Testis (tissue), 5 donors: ENCODE measurements at places on chromosomes 4 and X. TPM values are rescaled to one million over a fixed set of nuclear protein-coding genes. Genes with fewer than 3 reads are reported as not detected.

GRCh38 chrX:113287761-113288160 lies 447.1 kb upstream of the AMOT start:
- DNase-seq, result no peak

GRCh38 chrX:68647156-68647957 lies at the start of gene STARD8:
Gene STARD8, plus strand, starts transcription at chrX:68647666. Its CDS starts 217 bp downstream, at chrX:68647883.
- peak; percentile 16 for DNase-seq

Gene PF4V1
- not detected for total RNA-seq

- DNase-seq, result no peak
Observed at GRCh38 chrX:31114858-31115257, 43.0 kb upstream of the FTHL17 start.

DNA sequence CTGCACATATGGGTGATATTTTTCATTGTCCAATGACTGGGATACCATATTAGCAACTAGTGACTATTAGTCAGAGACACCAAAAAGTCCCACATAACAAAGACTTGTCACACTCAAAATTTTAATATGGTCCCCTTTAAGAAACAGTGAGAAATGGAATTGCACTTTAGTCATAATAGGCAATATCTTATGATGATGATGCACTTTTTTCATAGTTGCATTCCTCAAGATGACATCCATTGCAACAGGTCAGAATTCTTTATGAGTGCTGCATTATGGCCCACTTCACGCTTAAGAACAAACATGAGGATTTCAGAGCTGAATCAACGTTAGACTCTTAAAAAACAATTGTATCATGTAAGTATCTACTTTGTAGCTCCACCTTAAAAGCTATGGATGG lies 608.4 kb upstream of the HTR2C start:
- no peak for DNase-seq

- no peak for DNase-seq
Observed at GRCh38 chrX:41118156-41118555, 32.9 kb downstream of the USP9X start.

GRCh38 chrX:68498044-68498507 lies 775 bp upstream of the YIPF6 start:
- no peak for DNase-seq

DNA sequence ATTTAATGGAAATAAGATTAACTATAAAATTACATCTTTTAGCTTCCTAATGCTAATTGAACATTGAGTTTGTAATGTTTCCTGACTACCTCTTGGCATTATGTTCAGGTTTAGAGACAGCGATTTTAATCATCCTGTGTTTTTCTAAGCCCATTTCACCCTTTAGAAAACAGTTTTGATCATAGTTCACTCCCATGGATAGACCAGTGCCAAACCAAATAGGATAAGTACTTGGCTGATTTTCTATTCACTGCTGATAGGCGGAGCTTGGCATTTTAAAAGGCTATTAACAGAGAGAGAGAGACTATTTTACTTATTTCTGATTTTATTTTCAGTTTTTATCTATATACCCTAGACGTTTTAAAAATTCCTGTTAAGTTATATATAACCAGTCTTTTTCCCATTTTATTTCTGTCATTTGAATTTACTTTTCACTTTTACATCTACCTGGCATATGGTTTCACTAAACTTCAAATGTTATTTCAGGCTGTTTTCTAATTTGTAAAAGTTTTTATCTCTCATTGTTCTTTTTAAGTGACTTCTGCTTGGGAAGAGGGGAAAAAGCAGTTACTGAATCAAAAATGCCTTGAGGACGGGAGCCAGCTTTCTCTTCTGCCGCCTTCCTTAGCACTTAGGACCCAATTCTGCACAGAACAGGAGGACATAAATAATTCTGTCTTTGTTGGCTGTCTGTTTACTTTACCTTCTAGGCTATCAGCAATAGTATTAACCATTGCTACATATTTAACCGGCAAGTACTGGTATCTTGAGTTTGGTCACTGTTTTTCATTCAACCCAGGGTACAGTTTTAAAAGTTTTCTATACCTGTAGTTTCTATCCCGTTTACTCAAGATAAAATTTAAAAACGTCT lies 46.4 kb downstream of the SGMS2 start:
- no peak for DNase-seq

GRCh38 chr4:15110120-15110571 lies 107.9 kb downstream of the CPEB2 start:
- no peak for DNase-seq

DNA sequence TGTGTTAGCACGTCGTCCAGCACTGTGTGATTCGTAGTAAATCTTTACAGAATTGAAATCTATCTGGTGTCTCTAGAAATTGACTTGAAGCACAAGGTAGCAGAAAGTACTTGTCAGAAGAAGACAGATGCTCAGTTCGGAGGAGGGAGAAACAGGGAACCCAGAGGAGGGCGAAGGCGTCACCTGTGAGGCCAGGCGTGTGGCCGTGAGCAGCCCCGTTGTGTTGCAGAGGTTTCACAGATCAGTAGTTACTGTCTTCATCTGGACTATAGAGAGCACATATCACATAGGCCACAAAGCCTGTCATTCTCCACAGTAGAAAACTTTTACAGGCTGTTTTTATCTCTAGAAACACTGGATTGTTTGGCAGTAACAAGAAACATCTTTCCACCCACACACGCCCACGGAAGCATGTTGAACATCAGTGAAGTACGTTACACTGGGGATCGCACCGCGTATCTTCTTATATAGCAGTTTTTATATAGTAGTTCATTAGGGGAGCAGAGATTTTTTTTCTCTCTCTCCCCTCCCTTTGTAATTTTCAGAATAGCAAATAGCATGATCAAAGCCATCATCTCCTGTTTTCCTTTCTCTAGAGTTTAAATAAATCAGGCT lies 48.1 kb upstream of the TLR3 start:
- peak; percentile 32 for DNase-seq

GRCh38 chr4:32551943-32552342 lies 1831.8 kb downstream of the PCDH7 start:
- DNase-seq, result no peak

- DNase-seq, result no peak
Observed at GRCh38 chr4:3436798-3437581, 4.8 kb upstream of the HGFAC start.

Gene MMAA
- total RNA-seq, result 9.8 TPM

Gene WDR19
- total RNA-seq, result 56.5 TPM

- DNase-seq, result no peak
Observed at GRCh38 chr4:174066611-174067205, 216.8 kb downstream of the FBXO8 start.

DNA sequence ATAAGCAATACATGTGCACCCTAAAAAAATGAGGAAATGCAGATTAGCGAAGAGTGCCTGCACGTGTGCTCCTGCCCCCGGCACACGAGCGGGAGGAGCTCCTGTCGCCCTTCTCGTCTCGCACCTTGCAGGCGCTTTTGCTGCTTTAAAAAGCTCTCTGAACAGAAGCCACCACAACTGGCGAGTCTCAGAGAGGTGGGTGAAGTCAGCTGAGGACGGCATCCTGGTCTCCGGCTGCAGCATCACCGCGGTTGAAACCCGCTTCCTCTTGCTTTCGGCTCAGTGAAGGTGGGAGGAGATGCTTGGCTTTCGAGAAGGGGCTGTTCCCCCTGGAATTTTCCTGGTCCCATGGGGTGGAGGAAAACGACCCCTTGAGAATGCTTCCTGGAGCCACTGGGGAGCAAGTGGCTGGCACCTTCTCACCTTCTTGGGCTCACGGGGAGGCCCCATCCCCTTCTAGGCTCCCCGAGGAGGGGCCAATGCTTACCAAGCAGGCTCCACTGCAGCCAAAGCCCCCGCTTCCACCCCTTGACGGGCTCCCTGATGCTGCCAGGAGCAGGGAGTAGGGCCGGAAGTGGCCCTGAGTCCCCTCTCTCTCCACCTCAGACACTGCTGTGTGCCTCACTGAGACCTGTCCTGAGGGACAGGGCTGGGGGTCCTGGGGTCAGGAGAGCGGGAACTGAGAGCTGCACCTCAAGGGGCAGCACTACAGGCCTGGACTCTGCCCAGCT lies 29.2 kb upstream of the MXD4 start:
- no peak for DNase-seq

Gene TMPRSS11F
- 1.1 TPM for total RNA-seq

Gene FOXR2
- total RNA-seq, result 5.6 TPM

Gene NXF2B
- 4.1 TPM for total RNA-seq

Gene RBM46
- total RNA-seq, result 27.3 TPM

Gene PAGE4
- total RNA-seq, result 1.8 TPM

Gene RTL3
- total RNA-seq, result not detected

GRCh38 chrX:102784550-102784949 lies 64.0 kb downstream of the GPRASP3 start:
- no peak for DNase-seq

DNA sequence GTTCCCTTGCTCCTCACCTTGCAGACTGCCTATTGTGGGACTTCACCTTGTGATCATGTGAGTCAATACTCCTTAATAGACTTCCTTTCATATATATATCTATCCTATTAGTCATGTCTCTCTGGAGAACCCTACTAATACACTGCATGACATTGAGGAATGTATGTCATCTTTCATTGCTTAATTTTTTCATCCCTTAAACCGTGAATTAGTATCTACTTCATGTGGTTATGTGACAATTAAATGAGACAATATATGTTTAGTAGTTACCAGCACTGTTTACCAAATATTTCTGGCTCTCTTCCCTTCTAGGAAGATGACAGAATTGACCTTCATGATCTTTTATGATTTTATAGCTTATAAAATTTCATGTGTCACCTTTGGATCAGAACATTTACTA lies 759.5 kb downstream of the GRXCR1 start:
- DNase-seq, result no peak

GRCh38 chr4:37220685-37221084 lies 23.9 kb upstream of the NWD2 start:
- DNase-seq, result no peak

DNA sequence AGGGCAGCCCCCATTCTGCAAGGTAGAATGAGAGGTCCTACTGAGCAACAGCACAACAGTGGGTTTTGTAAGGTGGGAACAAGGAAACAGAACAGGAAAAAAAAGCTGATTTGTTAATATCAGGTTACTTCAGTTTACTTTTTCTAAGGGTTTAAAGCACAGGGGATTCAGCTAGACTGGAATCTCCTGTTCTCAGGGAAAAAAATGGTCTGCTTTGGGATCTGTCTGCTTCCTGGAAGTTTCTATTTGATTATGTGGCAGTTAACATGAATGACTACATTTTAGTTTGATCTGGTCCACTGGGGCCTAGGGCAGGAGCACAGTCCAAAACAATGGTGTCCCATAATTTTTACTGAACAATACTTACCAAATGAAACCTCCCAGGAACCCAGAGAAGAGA lies 104.6 kb downstream of the FBXW7 start:
- no peak for DNase-seq

GRCh38 chr4:101156619-101157310 lies 190.6 kb downstream of the PPP3CA start:
- no peak for DNase-seq

DNA sequence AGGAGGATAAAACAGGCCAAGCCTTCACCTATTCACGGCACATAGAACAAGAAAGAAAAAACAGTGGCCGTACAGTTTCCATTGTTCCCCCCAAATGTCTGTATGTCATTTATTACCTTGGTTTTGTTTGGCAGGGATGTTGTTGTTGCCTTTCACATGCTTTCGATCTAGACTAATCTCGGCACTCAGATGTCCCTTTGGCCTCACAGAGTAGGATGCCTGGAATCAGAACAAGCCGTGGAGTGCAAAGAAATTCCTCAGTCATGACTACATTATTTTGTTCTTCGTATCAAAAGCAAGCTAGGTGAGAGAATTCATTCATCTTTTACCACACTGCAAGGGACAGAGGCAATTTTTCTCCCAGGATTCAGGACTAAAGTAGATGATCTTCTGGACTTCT lies 106.9 kb downstream of the SMIM20 start:
- no peak for DNase-seq

Gene CLCN4
- total RNA-seq, result 5.4 TPM

Gene DGAT2L6
- not detected for total RNA-seq

- DNase-seq, result no peak
Observed at GRCh38 chr4:158411269-158411668, 110.4 kb upstream of the RXFP1 start.

- no peak for DNase-seq
Observed at GRCh38 chr4:76449362-76449767, 14.3 kb downstream of the SHROOM3 start.

DNA sequence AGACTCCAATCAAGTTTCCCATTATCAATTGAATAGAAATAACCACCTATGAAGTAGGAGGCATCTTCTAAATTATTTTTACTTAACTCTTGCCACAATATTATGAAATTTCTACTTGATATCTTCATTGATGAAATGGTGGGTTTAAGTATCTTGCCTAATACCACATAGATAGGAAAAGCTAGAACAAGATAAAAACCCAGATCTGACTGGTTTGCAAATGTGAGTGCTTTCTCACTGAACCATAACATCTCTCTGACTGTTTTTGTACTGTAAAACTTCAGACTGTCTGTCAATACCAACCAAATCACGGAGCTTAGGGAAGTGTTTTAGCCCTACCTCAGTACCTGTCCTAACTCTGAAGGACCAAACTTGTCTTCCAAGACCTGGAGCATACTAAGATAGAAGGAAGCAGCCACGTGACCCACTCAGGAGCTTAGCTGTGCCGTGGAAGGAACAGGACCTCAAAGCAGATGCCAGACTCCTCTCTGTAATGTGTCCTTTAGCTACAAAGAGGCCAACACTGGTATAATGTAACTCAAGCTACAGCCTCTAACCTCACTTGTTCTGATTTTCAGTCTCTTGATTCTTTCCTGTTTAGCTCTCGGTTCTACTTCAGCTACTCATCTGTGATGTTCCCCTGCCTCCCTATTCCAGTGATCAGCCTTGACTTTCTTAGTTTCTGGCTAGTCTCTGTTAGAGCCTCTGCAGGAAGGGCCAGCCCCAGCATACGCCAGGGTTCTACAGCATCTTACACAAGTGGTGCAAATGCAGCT lies 84.4 kb downstream of the LRP2BP start:
- DNase-seq, result no peak

DNA sequence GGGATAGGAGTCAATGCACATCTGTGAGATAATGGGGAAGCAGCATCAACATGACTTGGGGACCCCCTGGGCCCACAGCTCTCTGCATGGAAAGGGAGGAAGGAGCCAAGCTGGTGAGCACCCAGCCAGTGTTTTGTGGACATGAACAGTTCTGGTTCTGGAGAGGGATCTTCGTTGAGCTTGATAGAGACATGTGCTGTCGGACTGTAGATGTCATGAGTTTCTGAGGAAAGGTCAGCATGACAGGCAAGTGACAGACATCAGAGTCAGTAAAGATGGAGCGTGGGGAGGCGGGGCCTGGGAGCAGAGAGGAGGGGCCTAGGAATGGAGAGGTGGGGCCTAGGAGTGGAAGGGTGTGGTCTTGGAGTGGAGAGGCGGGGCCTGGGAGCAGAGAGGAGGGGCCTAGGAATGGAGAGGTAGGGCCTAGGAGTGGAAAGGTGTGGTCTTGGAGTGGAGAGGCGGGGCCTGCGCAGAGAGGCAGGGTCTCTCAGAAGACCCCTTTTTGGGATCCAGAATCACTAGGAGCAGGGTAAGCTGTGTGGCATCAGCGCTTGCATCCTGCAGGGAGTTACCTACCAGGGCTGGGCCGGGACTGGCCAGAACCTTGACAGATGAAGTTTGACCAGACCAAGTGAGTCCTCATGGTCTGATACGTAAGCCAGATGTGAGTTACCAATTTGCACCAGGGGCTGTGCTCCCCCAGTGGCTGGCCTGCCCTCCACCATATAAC lies 33.7 kb downstream of the PIGG start:
- no peak for DNase-seq

Gene SASH3
- total RNA-seq, result 0.47 TPM

- DNase-seq, result no peak
Observed at GRCh38 chr4:110540982-110541451, 65.1 kb downstream of the ENPEP start.

- peak; percentile 65 for DNase-seq
Observed at GRCh38 chr4:185127021-185127925, 15.8 kb upstream of the SLC25A4 start.
